ENCODE measurements at places on chromosomes 4 and X.
A peak's percentile ranks its signal among the peaks of the same experiment; 100 is the strongest.

- peak; percentile 80 for DNase-seq
Measured at GRCh38 chr4:105548483-105548882, 3.9 kb upstream of the ARHGEF38 start.

GRCh38 chr4:73600954-73601353 lies 19.3 kb downstream of the RASSF6 start:
- DNase-seq = no peak

DNA sequence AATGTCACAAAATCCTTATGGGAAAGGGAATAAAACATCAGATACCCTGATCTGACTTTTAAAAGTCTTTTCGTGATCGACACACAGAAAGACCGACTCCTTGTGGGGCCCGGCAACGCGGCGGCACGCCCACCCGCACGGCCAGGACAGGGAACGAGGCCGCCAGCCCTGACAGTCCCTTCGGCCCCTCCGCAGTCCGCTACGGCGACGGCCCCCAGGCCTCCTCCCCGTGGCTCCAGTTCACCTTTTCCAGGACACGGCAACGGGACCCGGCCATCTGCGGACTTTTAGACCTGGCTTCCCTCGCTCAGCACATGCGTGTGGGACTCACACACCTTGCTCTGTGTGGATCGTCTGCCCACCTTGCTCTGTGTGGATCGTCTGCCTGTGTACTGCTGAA lies 33.6 kb upstream of the GTPBP6 start:
- DNase-seq = no peak

DNA sequence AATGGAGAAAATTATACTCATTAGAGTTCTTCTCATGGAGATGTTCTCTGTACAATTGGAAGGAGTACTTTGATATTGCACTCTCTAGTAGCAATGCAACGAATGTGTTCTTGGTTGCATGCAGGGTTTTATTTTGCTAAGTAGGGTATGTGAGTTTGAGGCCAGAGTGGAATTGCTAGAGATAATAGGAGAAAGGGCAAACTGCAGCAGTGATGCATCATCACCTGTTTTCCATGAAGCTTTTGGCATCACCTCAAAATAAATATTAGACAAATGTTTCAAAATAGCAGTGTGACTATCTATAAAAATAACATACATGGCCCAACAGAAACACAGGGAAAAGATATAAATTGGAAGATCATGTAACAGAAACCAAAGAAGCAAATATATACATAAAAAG lies 93.3 kb downstream of the TIGD2 start:
- peak; percentile 71 for DNase-seq

GRCh38 chrX:75746891-75747639 lies 38.0 kb downstream of the MAGEE2 start:
- DNase-seq = no peak

DNA sequence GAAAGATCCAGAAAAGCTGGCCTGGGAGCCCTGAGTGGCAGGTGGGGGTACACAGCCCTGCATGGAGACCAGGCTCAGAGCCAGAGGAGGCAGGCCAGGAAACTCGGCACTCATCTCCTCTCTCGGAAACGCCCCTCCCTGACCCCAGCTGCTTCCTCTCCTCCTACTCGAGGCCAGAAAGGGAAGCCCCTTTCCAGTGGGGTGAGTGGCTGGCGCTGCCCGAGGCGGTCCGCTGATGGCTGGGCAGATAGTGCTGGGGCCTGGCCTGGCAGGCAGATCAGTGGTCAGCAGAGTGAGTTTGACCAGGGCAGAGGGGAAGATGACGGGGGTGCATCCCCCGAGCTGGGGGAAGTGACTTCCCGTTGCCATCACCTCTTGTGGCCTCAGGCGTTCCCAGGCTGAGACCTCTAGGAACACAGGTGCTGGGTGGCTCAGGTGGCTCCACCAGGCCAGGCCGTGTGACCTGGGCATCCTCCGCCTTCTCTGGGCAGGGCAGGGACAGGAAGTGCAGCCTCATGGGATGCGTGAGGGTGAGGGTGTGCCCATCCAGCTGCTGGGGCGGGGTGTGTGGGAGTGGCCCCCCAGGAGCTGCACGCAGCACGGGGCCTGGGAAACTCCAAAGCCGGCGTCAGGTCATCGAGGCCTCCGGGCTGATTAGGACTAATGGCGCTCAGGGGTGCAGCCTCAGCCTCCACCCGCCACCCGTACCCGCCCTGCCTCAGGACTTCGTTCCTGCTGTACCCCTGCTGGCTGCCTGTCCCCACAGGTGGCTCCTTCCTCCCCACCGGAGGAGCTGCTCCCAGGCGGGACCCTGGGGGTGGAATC lies 5.7 kb downstream of the SH3BP2 start:
- no peak for DNase-seq

DNA sequence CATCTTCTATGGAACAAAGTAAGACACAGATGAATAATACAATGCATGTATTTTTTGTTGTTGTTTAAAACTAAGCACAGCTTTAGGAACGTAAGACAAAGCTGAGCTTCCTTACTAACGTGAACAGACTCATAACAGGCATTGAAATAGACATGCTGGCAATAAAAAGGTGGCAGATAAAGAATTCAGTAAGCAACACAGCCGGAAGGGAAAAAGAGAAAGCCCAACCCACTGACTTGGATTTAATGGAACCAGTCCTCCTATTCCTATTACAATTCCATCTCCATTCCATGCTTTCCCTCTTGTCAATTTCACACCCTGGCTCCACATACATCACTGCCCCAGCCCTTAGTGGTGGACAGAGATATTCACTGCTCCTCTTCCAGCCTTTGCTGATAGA lies 182.1 kb downstream of the NSUN7 start:
- no peak for DNase-seq

- DNase-seq = no peak
Measured at GRCh38 chr4:34851411-34851810, 1392.9 kb downstream of the ARAP2 start.

- peak; percentile 83 for DNase-seq
Measured at GRCh38 chrX:104343428-104344129, 88.8 kb upstream of the ESX1 start.

GRCh38 chr4:135538698-135539097 lies 1337.1 kb upstream of the PABPC4L start:
- no peak for DNase-seq

GRCh38 chr4:142556048-142556447 lies 290.1 kb downstream of the INPP4B start:
- no peak for DNase-seq

GRCh38 chr4:168516841-168517240 lies 20.0 kb downstream of the PALLD start:
- DNase-seq = no peak

DNA sequence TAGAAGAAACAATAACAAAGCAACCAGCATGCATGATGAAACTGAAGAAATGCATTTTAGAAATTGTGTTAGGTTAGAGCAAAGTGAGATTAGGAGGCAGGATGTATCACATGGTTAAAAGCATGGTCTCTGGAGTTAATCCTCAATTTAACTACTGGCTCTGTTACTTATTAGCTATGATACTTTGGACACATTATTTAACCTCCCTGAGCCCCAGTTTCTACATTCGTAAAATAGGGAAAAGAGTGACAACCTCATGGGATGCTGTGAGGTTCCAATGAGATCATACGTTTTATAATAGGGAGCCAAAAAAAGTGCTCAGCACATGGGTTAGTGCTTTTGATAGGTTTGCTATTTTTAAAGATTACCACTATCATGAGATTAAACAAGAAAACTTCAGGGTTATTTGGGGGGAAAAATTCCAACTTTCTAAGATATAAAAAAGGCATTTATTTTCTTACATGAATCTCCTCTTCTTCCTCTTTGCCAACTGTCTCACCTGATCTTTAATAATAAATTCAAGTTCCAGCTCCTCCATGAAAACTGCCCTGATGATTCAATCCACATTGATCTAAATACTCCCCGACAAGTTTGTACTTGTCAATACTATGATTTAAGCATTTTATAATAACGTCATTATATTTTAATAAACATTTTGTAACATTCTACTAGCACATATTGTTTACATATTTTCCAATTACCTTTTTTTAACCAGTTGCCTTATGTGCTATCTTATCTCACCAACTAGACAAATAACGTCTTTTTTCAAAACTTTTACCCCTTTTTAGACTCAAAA lies 4.6 kb downstream of the SEC31A start:
- DNase-seq = no peak

GRCh38 chr4:55491486-55491885 lies 55.2 kb downstream of the CLOCK start:
- DNase-seq = peak; percentile 32

GRCh38 chr4:91684955-91685354 lies 618.8 kb upstream of the GRID2 start:
- no peak for DNase-seq

DNA sequence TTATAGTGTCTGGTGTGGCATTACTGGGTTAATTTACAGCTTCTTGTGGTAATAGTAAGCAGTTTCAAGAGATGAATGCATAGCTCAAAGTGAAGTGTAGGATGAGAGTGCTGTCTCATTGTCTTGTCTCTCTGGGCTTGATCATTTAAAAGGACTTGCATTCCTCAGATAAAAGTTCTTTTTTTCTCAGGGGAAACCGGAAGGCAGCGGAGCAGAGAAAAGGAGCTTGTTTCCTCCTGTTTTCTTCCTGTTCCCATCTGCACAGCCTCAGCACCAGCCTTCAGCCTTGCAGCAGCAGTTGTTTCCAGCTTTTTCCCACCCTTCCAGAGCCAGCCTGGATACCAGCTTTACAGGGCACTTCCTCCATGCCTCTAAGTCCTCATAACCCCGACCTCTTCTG lies 61.4 kb upstream of the LGI2 start:
- no peak for DNase-seq

- DNase-seq = no peak
Measured at GRCh38 chr4:86946868-86947500, 12.2 kb downstream of the AFF1 start.

GRCh38 chrX:2690856-2691542 lies at the start of gene CD99:
Gene CD99, plus strand, starts transcription at chrX:2691295. Its CDS starts 66 bp downstream, at chrX:2691361.
- DNase-seq = peak; percentile 87

GRCh38 chrX:136067097-136067496 lies 80.2 kb upstream of the FHL1 start:
- no peak for DNase-seq

DNA sequence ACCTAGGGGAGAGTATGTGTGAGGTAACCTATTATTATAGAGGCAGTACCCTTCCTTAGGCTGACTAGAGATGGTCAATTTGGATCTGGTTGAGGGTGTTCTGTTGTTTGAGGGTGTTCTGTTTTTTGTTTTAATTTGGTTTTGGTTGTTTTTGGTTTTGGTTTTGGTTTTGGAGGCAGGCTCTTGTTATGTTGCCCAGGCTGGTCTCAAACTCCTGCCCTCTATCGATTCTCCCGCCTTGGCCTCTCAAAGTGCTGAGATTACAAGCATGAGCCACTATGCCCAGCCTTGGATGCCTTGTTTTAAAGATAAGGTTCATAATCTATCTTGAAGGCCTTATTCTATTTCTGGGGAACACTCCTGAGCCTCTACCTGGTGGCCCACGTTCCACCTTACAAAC lies 912 bp downstream of the CXorf65 start:
- DNase-seq = no peak

DNA sequence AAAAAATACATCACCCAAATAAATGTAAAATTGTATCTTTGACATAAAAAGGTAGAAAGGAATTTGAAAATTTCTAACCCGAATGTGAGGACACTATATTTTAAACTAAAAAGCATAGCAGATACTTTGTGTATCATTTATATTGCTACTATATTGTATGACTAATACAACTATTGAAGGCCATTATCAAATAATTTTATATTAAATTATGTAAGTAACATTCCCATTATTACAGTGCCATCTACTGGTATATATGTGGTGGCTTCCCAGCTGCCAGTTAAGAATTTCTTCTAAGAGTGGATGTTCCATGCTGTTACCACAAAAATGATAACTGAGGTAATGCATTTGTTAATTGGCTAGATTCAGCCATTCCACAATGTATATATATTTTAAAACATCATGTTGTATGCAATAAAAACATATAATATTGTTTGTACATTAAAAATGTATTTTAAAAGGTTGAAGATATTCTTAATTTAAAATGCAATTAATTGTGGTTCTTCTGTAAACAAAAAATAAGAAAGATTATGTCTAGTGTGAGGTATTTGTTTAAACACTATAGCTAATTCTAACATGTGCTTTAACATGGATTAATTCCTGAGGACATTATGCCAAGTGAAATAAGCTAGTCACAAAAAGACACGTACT lies 65.3 kb downstream of the EGF start:
- DNase-seq = peak; percentile 61

- peak; percentile 56 for DNase-seq
Measured at GRCh38 chr4:20603671-20604313, 96.5 kb upstream of the PACRGL start.

- no peak for DNase-seq
Measured at GRCh38 chrX:130057209-130057608, 53.1 kb downstream of the ELF4 start.

DNA sequence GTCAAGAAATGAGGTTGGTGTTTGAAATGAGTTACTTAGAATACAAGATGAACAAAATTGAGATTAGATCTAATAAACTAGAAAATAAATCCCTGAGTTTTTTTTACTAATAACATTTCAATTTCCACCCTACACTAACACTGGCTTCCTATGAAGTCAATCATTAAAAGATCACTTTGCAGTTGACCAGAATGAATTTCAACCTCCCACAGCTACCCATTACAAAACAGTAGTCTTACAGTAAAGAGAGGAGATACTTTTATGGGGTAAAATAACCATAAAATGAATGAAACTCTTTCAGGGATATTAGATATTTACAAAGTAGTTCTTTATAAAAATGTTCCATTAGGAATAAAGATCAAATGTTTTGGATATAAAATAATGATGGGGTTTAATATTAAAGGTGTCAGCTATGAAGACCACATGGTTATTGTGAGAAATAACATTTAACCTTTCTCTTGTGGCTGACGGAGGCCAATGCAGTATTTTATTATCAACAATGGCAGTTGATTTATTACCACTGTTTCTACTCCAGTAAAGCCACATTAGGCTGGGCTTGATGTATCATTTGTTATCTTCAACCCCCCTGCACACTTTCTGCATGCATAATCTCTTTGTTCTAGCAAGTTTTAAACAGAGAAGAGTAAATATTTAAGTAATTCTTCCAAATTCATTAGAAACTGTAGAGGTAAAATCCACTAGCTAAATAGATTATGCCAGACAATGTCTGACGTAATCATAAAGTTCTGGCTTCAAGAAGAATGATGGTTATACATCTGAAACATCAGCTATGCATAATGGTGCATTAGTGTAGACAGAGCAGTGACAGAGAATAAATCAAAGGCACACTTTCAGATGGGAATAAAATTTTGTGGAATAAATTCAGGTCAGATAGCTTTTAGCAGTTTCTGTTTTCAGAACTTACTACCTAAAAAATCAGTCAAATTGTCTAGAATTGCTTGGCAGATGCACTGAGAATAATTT lies 516.6 kb downstream of the PCDH18 start:
- DNase-seq = no peak

DNA sequence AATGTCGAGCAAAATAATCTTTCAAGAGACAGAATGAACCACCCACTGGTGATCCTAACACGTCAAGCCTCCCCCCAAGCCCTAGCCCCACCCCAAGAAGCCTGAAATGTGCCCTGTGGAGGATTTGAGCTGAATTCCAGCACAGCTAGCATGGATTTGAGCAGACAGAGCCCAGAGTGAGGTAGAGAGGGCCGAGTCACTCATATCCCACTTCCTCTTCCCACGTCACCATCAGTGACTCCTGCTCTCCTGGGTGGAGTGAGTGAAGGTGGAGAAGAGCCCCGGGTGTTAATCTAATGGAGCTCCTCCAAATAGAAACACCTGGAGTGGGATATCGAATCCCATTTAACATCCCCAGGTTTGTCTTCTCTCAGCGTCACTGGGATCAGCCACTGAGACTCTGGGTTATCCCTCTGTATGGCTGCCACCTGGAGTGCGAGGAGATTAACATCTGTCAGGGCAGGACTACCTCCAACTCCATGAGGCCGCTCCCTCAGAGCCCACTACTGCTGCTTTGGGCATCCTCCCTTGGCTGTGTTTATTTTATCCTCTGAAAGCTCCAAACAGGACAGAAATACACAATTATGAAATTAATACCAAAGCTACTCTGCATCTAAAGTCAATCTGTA lies 136.6 kb downstream of the NWD2 start:
- no peak for DNase-seq

Measured in LHCN-M2 (cell line).